NCI-H510A treated with DMSO at 0.1 percent for 48 hours (cell line): ENCODE measurements at places on chromosomes 6 and 20.

DNA sequence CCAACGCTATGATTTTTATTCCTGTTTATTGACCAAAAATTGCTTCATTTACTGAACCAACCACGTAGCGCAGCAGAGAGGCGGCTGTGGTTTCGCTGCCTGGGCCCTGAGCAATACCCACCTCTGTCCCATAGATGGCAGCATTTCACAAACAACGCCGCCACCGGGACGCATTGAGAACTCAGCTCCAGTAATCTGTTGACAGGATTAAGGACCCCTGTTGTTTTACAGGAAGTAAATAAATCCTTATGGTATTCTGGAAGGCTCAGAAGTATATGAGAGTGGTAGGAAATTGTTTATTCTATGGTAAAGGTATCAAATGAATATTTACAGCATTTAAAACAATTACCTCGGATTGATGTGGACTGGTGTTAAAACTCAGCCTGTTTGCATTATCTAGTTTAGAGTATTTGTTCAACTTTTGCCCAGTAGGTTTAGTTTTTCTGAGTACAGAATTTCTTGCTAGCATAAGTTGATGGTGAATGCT lies 547.9 kb upstream of the SLC35B3 start:
- peak; percentile 40 for DNase-seq

GRCh38 chr6:147958683-147959082 lies 384.0 kb upstream of the SASH1 start:
- no peak for DNase-seq

DNA sequence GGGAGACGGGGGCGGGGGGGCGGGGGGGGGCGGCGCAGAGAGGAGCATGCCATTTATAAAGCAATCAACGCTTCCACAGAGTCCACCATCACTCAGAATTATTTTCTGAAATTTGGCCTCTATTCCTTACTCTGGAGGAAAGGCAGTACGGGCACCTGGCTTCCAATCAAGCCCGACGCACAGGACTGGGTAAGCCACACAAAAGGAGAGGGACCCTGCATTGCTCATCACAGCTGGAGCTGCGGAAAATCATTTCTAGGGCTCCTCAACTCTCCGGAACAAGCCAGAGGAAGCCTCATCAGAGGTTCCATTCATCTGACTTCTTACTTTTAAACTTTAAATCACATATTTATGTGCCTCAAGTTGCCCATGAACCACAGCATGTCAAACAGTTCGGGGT lies 55.9 kb downstream of the TTI1 start:
- DNase-seq = no peak

DNA sequence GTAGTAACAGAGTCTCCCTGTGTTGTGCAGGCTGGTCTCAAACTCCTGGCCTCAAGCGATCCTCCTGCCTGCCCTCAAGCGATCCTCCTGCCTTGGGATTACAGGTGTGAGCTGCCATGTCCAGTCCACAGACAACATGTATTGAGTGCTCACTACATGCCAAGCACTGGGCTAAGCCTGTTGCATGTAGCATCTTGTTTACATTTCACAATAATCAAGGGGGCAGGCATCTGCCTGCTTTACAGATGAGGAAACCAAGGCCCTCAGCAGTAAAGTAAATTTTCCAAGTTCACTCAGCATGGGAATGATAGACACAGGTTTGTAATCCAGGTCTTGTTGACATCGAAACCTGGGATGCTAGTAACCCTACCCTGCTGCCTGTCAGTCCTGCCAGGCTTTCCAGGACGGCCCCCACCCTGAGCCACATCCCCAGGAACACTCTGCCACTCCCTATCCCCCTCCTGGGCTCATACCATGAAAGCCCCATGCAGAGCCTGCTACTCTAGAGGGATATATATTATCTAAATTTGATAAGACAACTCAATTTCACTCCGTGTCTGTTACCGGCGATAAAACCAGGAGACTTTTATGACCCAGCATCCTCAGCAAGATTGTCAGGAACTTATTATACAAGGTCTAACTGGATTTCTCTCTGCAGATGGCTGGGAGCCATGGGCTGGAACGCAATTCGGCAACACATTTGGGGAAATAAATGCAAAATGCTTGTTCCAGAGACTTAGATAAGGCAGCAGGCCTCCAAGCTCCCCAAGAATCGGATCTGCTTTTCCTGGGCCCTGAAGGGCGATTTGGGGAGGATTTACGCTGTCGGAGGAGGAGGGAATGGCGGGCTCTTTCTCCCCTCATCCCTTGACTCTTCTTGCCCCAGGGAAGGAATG lies 30.4 kb downstream of the CD40 start:
- DNase-seq = no peak

- no peak for DNase-seq
These were observed 44.3 kb downstream of the TPD52L1 start for GRCh38 chr6:125197795-125198269.

GRCh38 chr20:41361757-41362747 lies 4.6 kb downstream of the EMILIN3 start:
- DNase-seq = peak; percentile 6

GRCh38 chr20:14838663-14839628 lies 501.5 kb upstream of the FLRT3 start:
- DNase-seq = no peak

DNA sequence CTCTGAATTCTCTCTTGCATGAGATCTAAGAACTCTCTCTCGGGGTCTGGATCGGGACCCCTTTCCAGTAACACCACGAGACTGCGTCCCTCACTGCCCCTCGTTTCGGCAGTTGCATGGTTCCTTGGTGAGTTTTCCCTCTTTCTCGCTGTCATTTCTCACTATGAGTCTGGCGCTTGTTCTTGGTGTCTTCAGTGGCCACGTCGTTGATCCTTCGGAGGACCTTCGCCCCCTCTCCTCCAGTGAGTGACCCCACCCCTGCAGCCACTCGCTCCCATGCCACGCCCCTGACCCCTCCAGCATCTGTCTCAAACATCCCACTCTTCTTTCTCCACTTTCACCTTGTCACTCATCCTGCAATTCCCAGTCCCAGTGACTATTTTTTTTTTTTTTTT lies 23.0 kb downstream of the SYNJ2 start:
- DNase-seq = no peak

DNA sequence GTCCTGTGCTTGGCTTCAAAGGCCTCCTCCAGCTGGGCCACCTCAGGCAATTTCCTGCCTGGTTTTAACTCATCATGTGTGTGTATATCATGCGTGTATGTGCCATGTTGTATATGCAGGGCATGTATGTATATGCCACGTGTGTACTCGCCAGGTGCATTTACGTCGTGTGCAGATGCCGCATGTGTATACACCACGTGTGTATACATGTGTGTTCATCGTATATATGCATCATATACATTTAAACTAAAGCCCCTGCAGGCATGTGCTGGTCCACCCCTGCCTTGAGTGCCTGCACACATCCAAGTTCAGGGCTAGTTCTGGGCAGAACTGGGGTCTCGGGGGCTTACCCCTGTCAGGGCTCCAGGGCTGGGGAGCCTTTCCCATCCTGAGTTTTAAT lies 54.0 kb upstream of the SMOC2 start:
- no peak for DNase-seq

DNA sequence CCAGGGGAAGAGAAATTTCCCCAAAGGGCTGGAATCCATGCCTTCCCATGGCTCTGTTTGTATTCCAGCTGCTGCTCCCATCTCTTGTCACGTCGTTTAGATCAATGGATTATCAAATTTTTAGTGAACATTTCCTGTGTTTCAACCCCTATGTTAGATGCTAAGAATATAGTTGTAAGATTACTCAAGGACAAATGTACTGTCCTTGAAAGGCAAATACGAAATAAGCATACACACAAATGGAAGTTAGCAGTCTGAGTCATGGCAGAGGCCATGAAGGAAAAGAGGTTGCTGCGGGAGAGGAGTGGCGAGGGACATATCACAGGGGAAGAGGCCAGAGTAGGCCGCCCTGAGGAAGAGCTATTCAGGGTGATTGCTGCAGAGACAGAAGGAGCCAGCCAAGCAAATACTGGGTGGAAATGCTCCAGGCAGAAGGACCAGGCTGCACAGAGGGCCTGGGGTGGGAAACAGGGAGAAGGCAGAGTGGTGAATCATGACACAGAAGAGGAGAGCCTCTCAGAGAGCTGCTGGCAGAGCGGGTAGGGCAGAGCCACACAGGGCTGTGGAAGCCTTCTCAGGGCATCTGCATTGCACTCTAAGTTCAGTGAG lies 219.2 kb upstream of the LRFN2 start:
- no peak for DNase-seq

- DNase-seq = no peak
These were observed 240.6 kb downstream of the FOXC1 start for GRCh38 chr6:1850121-1850839.
